GOT3 (cell line): ENCODE measurements at places on chromosomes 2 and 18.

GRCh38 chr18:66707473-66707872 is 103.6 kb upstream of the CDH19 start:
- no peak for DNase-seq

DNA sequence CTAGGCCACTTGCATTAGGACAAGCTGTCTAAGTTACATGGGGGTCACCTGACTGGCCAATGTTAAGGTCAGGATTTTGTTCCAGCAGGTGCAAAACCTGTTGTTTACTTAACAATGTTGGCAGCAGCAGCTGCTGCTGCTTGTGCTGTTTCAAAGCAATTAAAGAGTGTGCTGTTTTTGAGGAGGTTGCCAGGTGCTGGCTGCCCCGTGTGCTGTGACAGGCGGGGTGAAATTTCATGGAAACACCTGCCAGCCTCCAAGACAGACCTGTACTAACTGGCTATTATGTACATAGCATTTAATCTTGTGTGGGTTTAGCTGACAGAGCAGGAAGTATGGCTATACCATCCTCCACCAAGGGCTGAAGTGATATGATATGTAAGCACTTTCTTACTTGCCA is 224.9 kb downstream of the ASXL3 start:
- DNase-seq: no peak

- DNase-seq: no peak
Observed at GRCh38 chr2:238398577-238398976, 28.1 kb upstream of the ASB1 start.

GRCh38 chr2:193679847-193680246 is 1485.1 kb upstream of the TMEFF2 start:
- no peak for DNase-seq

DNA sequence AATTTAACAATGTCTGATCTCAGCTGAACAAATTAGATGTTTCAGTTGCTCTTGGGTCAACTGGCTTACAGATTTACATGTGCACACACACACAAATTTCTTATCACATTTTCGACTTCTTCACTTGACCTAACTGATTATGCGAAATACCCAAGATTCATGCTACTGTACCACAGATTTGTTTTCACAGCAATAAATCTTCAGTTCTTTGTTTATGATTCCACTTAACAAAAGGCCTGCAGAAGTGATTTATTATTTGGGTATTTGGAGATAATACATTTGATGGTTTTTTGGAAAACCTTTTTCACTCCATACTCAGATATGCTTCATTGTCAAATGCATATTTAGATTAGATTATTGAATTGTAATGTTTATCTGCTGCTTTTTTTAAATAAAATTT is 129.0 kb downstream of the GALNT1 start:
- DNase-seq: no peak

DNA sequence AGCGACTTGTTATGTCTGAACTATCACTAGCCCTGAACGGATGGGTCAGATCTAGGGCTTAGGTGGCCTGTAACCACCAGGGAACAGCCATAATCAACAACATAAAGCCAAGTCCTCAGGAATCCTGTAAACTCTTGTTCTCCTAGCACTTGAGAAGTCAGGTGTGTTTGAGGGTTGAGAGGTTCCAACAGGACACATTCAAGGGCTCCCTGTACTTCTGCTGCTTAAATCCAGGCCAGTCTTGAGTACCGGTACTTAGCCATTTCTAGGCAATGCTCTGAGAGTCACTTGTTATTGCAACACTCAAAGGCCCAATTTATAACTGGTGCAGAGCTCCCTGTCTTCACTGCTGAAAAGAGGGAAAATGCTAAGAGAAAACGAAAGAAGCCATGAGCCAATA is 21.6 kb upstream of the SLC40A1 start:
- DNase-seq: no peak

- peak; percentile 6 for DNase-seq
Observed at GRCh38 chr18:11500153-11501122, 109.0 kb upstream of the SLC35G4 start.

DNA sequence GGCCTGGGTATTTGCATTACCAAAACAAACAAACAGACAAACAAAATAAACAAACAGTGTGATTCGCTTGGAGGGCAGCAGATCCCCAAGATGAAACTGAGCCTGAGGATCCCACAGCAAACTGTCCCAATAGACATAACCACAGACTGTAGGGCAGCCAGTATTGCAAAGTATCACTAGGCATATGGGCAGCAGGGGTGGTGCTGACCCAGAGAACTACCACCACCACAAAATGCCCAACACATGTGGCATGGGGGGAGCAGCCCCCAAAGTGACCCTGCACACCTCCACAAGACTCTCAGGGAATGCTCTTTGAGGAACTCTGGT is 330.1 kb downstream of the CYRIA start:
- DNase-seq: no peak

GRCh38 chr2:3480352-3481010 is 38.9 kb downstream of the ADI1 start:
- DNase-seq: no peak

GRCh38 chr2:241432824-241433448 is 75.4 kb downstream of the STK25 start:
- no peak for DNase-seq

GRCh38 chr2:54052825-54053718 is 62.3 kb upstream of the ACYP2 start:
- no peak for DNase-seq

DNA sequence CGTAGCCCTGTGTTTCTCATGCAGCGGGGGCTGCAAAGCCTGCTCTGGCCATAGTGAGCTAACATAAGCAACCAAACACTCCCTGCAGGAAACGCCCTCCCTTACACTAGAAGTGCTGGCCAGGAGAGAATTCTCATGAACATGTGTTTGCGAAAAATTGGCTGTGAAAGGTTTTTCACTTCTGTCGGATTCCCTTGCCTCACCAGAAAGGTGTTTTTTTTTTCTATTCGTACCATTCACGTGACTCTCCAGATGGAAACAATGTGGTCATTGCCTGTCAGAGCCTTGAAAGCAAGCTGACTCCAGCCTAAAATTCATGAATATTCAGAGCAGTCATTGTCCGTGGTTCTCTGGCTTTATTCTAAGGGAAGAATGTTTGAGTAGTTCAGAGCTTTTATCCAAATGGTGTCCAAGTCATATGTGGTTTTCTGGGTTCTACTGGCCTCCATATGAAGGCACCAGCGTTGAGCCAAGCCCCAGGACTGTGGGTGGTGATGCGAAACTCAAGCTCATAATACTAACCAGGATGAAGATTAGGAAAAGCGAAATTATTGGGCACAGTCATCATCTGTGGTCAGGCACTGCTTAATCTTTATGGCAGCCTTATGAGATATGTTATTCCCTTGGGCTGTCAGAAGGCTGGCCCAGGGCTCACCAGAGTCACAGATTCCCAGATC is 236.4 kb downstream of the ALPK2 start:
- no peak for DNase-seq
